ENCODE measurements at places on chromosomes 3 and 15.

DNA sequence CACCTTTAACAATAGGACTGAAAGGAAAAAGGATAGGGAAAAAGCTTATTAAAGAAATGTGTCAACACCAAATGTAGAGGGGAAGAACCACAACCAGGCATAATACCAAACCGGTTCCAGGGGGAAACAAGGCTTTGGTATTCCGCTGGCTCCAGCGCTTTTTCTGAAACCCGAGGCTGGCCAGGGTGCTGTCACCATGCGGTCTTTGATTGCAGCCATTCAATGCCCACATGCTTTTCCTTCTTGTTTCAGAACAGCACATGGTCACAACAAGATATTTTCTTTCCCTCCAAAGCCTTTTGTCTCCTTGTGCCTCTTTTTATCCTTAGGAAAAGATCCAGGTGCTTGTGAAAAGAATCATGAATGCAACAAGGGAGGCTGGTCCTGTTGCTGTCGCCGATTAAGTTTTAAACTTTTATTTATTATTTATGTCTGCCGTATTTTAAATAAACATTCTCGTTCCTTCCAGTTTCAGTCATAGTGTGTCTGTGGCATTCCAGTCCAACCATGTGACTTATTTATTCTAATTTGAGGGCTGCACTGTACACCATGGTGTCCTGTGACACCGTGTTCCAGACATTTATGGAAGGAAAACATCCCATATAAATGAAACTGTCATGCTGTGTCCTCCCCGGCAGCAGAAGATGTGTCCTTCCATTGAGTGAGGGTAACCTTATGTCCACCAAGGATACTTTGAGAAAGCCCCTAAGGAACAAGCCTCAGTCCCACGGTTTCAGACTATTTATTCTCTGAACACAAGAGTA is 41.1 kb downstream of the CCK start:
- no peak for DNase-seq

- peak; percentile 92 for DNase-seq
Observed at GRCh38 chr3:72447059-72447946, 400.9 kb downstream of the SHQ1 start.

- DNase-seq, result no peak
Observed at GRCh38 chr15:80512726-80513660, 108.8 kb downstream of the ARNT2 start.

DNA sequence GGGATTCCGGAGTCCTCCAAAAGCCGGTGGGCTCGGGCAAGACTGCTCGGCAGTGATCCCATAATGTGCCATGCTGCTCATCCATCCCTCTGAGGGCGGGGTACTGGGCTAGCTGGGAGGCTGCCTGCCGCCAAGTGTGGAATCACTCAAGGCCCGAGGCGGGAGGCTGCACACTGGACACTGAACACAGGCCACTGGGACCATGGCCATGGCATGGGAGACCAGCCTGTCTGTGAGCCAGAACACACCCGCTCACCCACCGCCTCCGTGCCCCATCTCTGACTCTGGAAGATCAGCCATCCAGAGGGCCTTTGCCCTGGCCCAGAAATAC is 1.4 kb downstream of the C3orf22 start:
- DNase-seq, result no peak

GRCh38 chr3:173785004-173785403 is 387.5 kb downstream of the NLGN1 start:
- no peak for DNase-seq

DNA sequence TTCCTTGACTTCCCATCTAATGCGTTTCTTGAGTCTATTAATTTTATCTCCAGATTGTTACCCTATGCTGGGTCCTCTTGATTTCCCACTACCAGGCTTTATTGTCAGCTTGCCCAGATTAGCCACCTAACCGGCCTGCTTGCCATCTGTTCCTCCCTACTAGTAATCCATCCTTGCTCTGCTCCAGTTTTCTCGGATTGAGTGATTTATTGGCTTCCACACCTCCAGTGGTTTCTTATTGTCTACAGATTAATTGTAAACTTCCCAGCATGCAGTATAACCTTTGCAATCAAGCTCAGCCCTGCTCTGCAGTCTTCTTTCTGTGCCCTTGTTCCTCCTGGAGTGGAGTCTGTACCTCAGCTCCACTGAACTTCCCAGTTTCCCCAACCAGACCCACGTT is 63.4 kb downstream of the ARHGEF26 start:
- no peak for DNase-seq

GRCh38 chr3:183958226-183958625 is 59.5 kb downstream of the ABCC5 start:
- no peak for DNase-seq

- no peak for DNase-seq
Observed at GRCh38 chr3:34001022-34001421, 202.6 kb downstream of the PDCD6IP start.

GRCh38 chr15:57251308-57251707 is 125.0 kb upstream of the CGNL1 start:
- no peak for DNase-seq

DNA sequence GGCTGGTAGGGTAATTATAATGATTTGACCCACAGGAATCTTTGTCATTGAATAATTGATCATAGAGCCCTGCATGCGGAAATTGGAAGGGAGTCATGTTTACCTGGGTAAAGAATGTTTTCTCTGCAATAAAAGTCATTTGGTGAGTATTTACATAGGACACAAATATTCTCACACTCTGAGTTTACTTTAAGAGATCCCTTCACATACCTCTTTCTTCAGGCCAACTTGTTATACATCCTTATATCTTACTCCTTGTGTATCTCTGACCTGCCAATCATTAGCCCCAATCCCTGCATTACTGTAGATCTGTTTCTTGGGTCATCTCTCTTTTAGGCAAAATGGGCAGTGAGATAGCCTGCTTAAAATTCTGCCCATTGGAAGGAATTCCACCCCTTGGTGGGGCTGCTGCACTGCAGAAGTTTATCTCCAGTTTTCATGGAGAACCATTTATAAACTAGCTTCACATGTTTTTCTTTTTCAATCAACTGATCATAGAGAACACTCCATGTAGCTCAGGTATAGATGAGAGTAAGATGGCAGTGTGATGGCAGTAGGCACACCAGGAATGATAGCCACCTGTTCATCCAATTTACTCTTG is 46.2 kb downstream of the ILDR1 start:
- no peak for DNase-seq

DNA sequence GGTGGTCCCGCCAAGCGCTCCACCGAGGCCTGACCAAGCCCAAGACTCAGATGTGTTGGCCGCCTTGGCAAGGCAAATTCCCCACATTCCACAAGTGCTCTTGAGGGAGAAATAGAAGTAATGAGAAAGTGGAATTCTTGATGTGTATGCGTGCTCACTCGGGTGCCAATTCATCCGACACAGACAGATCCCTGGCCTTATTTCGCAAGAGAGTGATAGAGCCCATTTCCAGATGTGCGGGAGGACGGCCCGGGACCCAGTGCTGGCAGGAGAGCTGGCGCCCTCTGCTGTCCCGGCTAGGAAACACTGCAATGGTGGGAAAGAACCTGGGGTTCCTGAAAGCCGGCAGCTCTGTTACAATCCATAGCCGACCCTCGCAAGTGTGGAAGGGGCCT is 76.0 kb downstream of the HMG20A start:
- peak; percentile 44 for DNase-seq

GRCh38 chr3:40911264-40911663 is 288.0 kb upstream of the CTNNB1 start:
- no peak for DNase-seq

- DNase-seq, result no peak
Observed at GRCh38 chr3:27138562-27138961, 230.6 kb downstream of the NEK10 start.

Measured in stimulated activated CD8-positive, alpha-beta memory T cell treated with anti-CD3 and anti-CD28 coated beads, Interleukin-7, amount 100 ng/mL, for 4 hours (primary cell).